Smooth muscle cell of the pulmonary artery (primary cell): ENCODE measurements at places on chromosomes 16 and 17. TPM values are rescaled to one million over a fixed set of nuclear protein-coding genes. Genes with fewer than 3 reads are reported as not detected.

HGS gene
- 75.7 and 112 TPM in 2 replicates for total RNA-seq

SLFN14 gene
- total RNA-seq = not detected in 2 replicates

TBC1D3G gene
- total RNA-seq = 0.07 TPM in 1 of 2 replicates, not detected in the other

CDYL2 gene
- 6.5 and 11.8 TPM in 2 replicates for total RNA-seq

KRTAP17-1 gene
- total RNA-seq = not detected in 2 replicates

PRSS22 gene
- total RNA-seq = not detected in 2 replicates

DBF4B gene
- 2.3 and 2.7 TPM in 2 replicates for total RNA-seq

GRB7 gene
- total RNA-seq = 0.13 TPM in 1 of 2 replicates, not detected in the other

CA5A gene
- not detected in 2 replicates for total RNA-seq

PER1 gene
- 8.3 and 16.0 TPM in 2 replicates for total RNA-seq

ZNF597 gene
- total RNA-seq = 1.9 and 2.1 TPM in 2 replicates

RNF157 gene
- 0.07 and 0.30 TPM in 2 replicates for total RNA-seq

BRIP1 gene
- 1.7 and 3.2 TPM in 2 replicates for total RNA-seq

NEUROD2 gene
- not detected in 2 replicates for total RNA-seq

TNP2 gene
- total RNA-seq = not detected in 2 replicates

GLIS2 gene
- total RNA-seq = 5.9 and 7.8 TPM in 2 replicates

KRT14 gene
- 0.59 and 1.3 TPM in 2 replicates for total RNA-seq

IGSF6 gene
- total RNA-seq = not detected in 2 replicates

FUS gene
- 38.8 and 39.8 TPM in 2 replicates for total RNA-seq

CLEC18C gene
- total RNA-seq = 0.13 and 0.43 TPM in 2 replicates

NTN1 gene
- total RNA-seq = 0.26 and 1.3 TPM in 2 replicates

TLCD1 gene
- total RNA-seq = 3.6 and 6.1 TPM in 2 replicates

MLKL gene
- total RNA-seq = 9.8 and 14.6 TPM in 2 replicates

VPS35L gene
- 44.9 and 48.2 TPM in 2 replicates for total RNA-seq

TMEM235 gene
- total RNA-seq = not detected in 2 replicates

FOXL1 gene
- total RNA-seq = 16.4 and 17.4 TPM in 2 replicates

ABCC6 gene
- total RNA-seq = 0.65 and 0.76 TPM in 2 replicates

EPX gene
- not detected in 2 replicates for total RNA-seq
